ENCODE measurements at places on chromosomes 3 and 15. TPM values are rescaled to one million over a fixed set of nuclear protein-coding genes. Genes with fewer than 3 reads are reported as not detected.

DNA sequence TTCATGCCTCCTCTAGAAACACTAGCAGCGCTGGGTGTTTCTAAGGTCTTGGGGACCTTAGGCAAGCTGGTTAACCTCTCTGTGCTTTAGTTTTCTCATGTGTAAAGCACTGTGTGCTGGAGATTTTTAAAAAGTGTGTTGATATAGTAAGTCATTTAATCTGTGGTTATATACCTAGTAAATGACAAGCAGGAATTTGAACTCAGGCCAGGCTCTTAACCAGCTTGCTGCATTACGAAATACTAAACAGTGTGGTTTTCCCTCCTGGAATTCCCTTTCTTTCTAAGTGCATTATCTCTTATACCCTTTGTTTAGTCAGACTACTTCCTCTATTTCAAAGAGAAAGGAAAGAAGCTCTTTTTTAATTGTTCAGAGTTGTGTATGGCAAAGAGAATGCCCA, 26.5 kb downstream of the NEO1 start:
- DNase-seq: no peak

GRCh38 chr3:196050597-196050996, 31.3 kb downstream of the TFRC start:
- no peak for DNase-seq

GRCh38 chr3:37455181-37455580, 280.8 kb upstream of the LRRFIP2 start:
- no peak for DNase-seq

DNA sequence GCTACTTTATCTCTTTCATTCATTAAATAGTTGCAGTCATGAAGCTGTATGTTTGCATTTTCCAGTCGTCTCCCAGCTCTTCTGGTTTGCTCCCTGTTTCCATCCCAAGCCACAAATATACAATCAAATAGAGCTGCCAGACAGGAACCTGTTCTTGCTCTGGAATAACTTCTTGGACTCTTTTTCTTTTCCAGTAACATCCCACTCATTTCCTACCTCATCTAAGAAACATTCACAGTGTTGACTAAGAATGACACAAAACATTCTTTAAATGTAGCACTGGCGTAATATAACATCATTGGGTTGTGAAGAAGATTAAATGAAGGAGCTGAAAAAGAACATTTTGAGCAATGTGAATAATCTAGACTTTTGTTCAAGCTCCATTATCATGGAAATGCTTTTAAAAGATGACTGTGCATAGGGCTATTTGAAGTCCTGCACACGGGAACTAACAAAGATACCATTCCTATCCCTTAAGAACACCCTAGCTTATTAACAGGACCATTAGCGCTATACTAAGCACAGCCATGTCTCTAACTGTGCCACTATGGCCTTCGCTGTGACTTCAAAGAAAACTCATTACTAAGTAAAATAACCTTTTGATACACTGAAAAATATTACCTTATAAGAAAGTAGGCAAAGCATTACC, 574.0 kb downstream of the NAALADL2 start:
- no peak for DNase-seq

- DNase-seq: no peak
Observed at GRCh38 chr3:178895178-178895789, 176.3 kb downstream of the ZMAT3 start.

- DNase-seq: no peak
Observed at GRCh38 chr15:67509918-67510317, 11.0 kb upstream of the C15orf61 start.

- DNase-seq: no peak
Observed at GRCh38 chr15:100205549-100206295, 136.1 kb downstream of the ADAMTS17 start.

DNA sequence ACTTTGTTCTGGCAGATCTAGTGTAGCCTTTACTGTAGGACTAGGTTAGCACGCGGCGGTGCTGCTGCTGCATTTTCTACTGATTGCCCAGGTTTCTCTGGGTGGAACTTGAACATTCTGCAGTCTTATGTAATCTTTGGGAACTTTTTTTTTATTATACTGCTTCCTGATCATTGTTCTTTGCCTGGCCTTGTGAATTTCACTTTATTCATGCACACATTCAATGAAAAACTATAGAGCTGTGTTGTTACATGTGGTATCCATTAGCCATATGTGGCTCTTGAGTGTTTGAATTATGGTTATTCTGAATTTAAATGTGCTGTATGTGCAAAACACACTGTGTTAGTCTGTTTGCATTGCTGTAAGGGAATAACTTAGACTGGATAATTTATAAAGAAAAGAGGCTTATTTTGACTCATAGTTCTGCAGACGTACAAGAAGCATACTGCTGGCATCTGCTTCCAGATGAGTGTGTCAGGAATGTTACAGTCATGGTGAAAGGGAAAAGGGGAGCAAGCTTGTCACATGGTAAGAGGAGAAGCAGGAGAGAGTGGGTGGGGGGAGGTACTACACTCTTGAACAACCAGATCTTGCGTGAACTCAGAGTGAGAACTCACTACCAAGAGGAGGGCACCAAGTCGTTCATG, 26.5 kb downstream of the MEF2A start:
- DNase-seq: no peak

- DNase-seq: no peak
Observed at GRCh38 chr15:65822316-65822715, 30.2 kb upstream of the DENND4A start.

The RAB6B gene
- total RNA-seq: 2.0 TPM

The RASGRP1 gene
- total RNA-seq: 106 TPM

The ZMYND10 gene
- 2.6 TPM for total RNA-seq
